Keratinocyte (primary cell): ENCODE measurements at places on chromosomes 2 and 18.

DNA sequence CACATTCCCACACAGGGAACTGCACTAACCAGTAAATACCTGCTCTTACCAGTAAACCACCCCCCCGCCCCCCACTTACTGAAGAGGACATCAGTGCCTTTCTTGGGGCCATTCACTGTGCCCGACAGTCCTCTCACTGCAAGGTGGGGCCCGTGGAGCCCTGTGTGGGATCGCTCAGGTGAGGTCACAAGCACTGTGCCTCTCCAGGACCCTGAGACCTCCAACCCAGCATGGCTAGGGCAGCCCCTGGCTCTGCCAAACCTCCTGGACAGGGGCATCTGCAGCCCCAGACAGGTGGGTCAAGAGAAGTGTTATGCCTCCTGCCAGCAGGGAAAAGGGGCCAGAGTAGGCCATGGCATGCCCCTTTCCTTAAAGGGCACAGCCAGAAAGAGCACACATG lies 6.7 kb upstream of the NEURL3 start:
- peaks cover 9% of the 10 kb centered on the region for H3K4me1 ChIP-seq
- peaks cover 7% of the 10 kb centered on the region for H3K27me3 ChIP-seq
- H3K36me3 ChIP-seq, result no peaks in the 10 kb centered on the region
- DNase-seq, result no peak
- H3K4me3 ChIP-seq, result no peak overlapping the region

DNA sequence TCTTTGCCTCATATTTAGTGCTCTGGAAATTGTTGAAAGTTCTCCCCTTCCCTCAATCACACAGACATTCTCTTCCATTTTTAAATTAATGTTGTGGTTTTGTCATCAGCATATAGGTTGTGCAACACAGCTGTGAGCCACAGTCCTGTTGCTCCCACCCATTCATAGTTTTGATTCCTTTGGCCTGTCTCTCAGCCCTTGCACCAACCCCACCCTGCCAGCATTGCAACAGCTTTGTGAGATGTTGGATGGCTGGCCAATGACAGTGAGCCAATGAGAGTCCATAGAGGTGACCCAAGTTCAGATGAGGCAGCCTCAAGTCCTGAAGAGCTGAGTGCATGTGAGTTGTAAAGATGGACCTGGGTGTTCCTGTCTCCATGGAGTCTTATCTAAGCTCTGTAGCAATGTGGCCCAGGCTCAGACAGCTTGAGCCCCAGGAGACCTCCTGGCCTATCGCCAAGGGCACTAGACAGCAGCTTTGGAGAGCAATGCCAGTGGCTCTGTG lies 775.5 kb downstream of the RNF144A start:
- no peaks in the 10 kb centered on the region for H3K27me3 ChIP-seq
- peak overlapping the region; percentile 3 for H3K27ac ChIP-seq
- H3K4me3 ChIP-seq, result no peak overlapping the region
- no peaks in the 10 kb centered on the region for H3K36me3 ChIP-seq
- DNase-seq, result peak; percentile 65

DNA sequence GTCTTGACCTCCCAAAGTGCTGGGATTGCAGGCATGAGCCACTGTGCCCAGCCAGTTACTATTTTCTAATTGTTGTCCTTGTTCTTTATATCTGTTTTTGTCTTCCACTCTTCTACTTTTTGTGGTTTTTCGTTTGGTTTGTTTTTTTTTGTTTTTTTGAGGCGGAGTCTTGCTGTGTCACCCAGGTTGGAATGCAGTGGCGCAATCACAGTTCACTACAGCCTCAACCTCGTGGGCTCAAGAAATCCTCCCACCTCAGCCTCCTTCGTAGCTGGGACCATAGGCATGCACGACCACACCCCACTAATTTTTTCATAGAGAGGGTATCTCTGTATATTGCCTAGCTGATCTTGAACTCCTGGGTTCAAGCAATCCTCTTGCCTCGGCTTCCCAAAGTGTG lies 100.7 kb downstream of the EHBP1 start:
- H3K4me3 ChIP-seq, result no peak overlapping the region
- H3K27ac ChIP-seq, result no peak overlapping the region
- H3K27me3 ChIP-seq, result no peaks in the 10 kb centered on the region
- H3K36me3 ChIP-seq, result peaks cover 5% of the 10 kb centered on the region
- H3K4me1 ChIP-seq, result no peaks in the 10 kb centered on the region

- no peaks in the 10 kb centered on the region for H3K27me3 ChIP-seq
- H3K4me1 ChIP-seq, result no peaks in the 10 kb centered on the region
- H3K4me3 ChIP-seq, result no peak overlapping the region
- no peak overlapping the region for H3K27ac ChIP-seq
Observed at GRCh38 chr2:192700934-192701333, 506.2 kb upstream of the TMEFF2 start.

- peak overlapping the region; percentile 16 for H3K4me3 ChIP-seq
- DNase-seq, result no peak
Observed at GRCh38 chr2:99476629-99477028, 13.2 kb downstream of the REV1 start.

- peaks cover 5% of the 10 kb centered on the region for H3K27me3 ChIP-seq
- H3K4me3 ChIP-seq, result no peak overlapping the region
- H3K27ac ChIP-seq, result no peak overlapping the region
- DNase-seq, result no peak
- no peaks in the 10 kb centered on the region for H3K36me3 ChIP-seq
Observed at GRCh38 chr2:174711206-174711605, 53.1 kb downstream of the CHRNA1 start.

- no peak overlapping the region for H3K27ac ChIP-seq
- no peaks in the 10 kb centered on the region for H3K27me3 ChIP-seq
- H3K36me3 ChIP-seq, result no peaks in the 10 kb centered on the region
Observed at GRCh38 chr2:204012072-204012653, 75.6 kb downstream of the ICOS start.

- DNase-seq, result no peak
- H3K27me3 ChIP-seq, result no peaks in the 10 kb centered on the region
- no peaks in the 10 kb centered on the region for H3K36me3 ChIP-seq
Observed at GRCh38 chr18:70382017-70382416, 93.2 kb downstream of the SOCS6 start.

DNA sequence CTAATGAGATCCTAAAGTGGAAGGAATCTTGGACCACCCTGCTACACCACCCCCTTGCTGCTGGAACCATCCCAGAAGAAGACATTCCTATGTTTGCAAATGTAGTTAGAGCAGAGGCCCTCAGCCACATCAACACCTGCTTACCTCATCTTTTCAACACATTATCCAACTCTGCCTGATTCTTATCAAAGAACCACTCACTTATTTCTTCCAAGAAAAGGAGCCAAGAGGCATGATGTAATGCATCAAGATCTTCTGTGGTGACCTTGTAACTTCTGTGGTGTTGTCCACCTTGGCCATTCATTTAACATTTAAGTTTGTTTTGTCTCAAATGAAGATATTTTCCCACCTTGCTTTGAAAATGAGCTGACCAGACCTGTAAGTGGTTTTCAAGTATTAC lies 338.1 kb downstream of the CTNNA2 start:
- no peak overlapping the region for H3K4me3 ChIP-seq
- H3K27me3 ChIP-seq, result no peaks in the 10 kb centered on the region
- DNase-seq, result no peak
- H3K27ac ChIP-seq, result no peak overlapping the region

- DNase-seq, result no peak
- H3K27me3 ChIP-seq, result no peaks in the 10 kb centered on the region
- peak overlapping the region; percentile 90 for H3K27ac ChIP-seq
- no peaks in the 10 kb centered on the region for H3K36me3 ChIP-seq
Observed at GRCh38 chr18:62767836-62768557, 52.7 kb downstream of the PHLPP1 start.

DNA sequence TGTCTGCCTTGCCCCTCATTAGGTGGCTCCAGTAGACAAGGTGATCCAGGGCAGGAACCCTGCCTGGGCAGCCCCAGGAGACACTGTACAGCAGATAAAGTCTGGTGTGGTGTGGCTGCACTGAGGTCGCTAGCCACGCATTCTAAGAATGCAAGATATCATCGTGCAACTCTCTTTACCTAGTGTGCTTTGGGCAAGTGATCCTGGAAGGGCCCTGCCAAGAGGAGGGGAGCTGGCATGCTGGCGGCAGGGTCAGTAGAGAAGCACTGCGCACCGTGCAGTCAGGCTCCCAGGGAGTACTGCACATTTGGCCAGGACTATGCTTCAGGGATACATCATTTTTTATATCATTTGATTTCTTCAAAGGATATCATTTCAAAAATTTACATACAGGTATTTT lies 195.3 kb upstream of the SMAD2 start:
- H3K4me1 ChIP-seq, result no peaks in the 10 kb centered on the region
- H3K36me3 ChIP-seq, result no peaks in the 10 kb centered on the region
- H3K4me3 ChIP-seq, result no peak overlapping the region
- H3K27ac ChIP-seq, result no peak overlapping the region
- DNase-seq, result no peak

GRCh38 chr2:65586516-65586915 lies 154.1 kb upstream of the SPRED2 start:
- no peaks in the 10 kb centered on the region for H3K4me1 ChIP-seq
- H3K27me3 ChIP-seq, result no peaks in the 10 kb centered on the region
- no peak overlapping the region for H3K4me3 ChIP-seq
- DNase-seq, result no peak
- H3K36me3 ChIP-seq, result no peaks in the 10 kb centered on the region
- H3K27ac ChIP-seq, result no peak overlapping the region

- no peak overlapping the region for H3K27ac ChIP-seq
- H3K27me3 ChIP-seq, result no peaks in the 10 kb centered on the region
- DNase-seq, result no peak
- H3K36me3 ChIP-seq, result no peaks in the 10 kb centered on the region
- no peak overlapping the region for H3K4me3 ChIP-seq
Observed at GRCh38 chr18:55475916-55476315, 112.1 kb downstream of the TCF4 start.

GRCh38 chr2:16257322-16258028 lies 317.1 kb downstream of the MYCN start:
- H3K4me1 ChIP-seq, result no peaks in the 10 kb centered on the region
- H3K4me3 ChIP-seq, result no peak overlapping the region
- H3K27me3 ChIP-seq, result no peaks in the 10 kb centered on the region
- H3K36me3 ChIP-seq, result no peaks in the 10 kb centered on the region
- H3K27ac ChIP-seq, result no peak overlapping the region
